ENCODE measurements at places on chromosomes 3 and 15.

DNA sequence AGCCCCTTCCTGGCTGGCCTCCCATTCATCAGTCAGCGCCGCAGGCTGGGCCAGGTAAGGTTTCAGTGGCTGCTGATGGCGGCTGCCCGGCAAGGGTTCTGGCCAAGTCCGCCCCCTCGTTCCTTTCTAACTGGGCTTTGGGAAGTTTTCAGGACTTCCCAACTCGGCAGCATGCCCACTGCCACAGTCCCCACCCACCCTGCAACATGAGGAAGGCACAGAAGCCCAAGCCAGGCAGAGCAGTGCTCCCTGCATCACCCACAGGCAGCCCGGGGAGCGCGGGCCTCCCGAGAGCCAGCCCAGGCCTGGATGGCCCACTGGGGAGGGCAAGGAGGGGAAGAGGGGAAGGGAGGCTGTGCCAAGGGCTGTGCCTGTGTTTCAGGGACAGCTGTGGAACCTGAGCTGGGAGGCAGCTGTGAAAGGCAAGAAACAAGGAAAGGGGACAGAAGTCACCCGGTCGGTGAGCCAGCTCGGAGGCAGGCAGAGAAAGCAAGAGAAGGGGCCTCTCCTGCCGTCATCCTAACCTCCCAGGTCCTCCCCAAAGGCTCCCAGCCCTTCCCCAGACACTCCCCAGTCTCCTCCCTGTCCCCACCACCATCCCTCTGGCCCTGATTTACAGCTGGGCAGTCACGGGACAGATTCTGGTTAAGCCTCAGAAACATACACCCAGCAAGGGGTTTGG lies 73.9 kb downstream of the CPN2 start:
- peak; percentile 83 for DNase-seq

GRCh38 chr15:75195766-75196241 lies 5.9 kb upstream of the C15orf39 start:
- no peak for DNase-seq

- DNase-seq = no peak
These were observed 355.0 kb upstream of the ROBO2 start for GRCh38 chr3:76684946-76685345.

- no peak for DNase-seq
These were observed 27.0 kb downstream of the ALDH1A2 start for GRCh38 chr15:58038426-58039078.

DNA sequence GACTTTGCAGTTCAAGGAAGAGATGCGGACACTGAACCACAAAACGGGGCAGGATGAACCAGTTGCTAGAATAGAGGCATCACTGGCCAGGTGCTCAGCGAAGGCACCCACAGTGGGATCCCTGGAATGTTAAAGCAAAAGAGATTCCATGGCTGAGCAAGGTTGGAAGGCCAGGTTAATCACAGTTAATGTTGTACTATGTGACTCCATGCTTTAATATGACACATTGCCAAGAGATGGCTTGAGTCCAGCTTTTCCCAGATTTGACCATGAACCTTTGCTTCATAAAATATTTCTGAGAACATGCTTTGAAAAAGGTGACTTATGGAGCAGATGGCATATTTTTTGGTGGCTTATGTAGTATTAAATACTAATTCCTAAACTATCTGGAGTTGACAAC lies 76.2 kb upstream of the CMTM7 start:
- no peak for DNase-seq

DNA sequence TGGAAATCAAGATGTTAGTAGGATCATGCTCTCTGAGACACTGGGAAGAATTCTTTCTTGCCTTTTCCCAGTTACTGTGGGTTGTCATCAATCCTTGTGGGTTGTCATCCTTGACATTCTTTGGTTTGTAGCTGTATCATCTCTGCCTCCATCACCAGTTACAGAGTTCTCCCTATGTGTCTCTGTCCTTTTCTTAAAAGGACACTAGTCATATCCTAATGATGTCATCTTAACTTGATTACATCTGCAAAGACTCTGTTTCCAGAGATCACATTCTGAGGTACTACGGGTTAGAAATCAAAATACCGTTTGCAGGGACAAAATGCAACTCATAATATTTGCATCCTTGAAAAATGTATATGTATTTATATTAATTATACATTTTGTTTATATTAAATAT lies 500.4 kb downstream of the ZBBX start:
- DNase-seq = no peak

DNA sequence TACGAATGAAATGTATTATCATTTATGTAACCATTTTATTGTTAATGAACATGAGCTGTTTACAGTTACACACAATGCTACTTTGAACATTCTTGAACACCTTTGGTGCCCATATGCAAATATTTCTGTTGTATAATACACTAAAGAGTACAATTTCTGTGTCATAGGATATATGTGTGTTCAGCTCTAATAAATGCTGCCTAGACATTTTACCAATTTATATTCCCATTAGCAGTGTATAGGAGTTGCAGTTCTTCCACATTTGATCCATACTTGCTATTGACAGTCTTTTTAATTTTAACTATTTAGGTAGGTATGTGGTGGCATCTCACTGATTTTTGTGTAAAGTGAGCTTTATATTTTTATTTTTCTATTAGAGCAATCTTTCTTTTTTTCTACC lies 331.8 kb downstream of the ZIC1 start:
- DNase-seq = no peak

GRCh38 chr3:116812949-116813348 lies 103.4 kb downstream of the TUSC7 start:
- no peak for DNase-seq

DNA sequence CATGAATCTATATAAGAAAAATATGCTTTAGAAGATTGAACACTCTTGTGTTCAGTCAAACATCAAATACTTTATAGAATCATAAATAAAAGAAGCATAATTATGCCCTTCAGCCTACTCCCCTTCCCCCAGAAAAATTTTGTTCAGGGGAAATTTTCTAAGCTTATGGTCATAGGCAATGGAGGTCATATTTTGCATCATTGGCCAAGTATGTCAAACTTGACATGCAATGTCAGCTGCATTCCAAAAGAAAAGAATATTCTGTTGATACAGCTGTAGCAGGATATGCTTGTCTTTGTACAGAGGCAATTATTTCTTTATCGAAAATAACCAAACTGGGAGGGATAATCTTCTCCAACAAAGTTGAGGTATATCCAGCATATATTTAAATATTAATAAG lies 328.2 kb downstream of the ZIC1 start:
- DNase-seq = no peak

GRCh38 chr15:93152951-93153350 lies 63.9 kb upstream of the RGMA start:
- DNase-seq = peak; percentile 81

DNA sequence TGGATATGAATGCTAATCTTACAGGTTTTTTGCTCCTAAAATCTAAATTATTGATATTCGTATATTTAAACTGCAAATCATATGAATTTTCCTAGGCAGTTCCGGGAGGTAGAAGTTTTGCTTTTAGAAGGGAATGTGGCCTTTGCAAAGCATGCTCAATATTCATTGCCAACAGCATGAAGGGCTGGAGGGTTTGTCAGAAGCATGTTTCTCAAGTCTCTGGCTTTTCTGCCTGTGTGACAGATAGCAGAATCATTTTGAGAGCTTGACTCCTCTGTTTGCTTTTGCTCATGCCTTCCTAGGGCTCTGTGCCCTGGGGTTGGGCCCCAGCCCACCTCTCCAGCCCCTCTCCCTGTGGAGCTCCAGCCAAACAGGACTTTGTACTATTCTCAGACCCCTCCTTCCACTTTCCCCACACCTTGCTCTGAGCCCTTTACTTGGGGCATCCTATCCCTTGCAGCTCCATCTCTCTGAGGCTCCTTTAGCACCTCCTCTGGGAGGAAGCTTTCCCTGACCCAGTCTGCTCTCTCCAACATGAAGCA lies 91.3 kb downstream of the ARNT2 start:
- no peak for DNase-seq

DNA sequence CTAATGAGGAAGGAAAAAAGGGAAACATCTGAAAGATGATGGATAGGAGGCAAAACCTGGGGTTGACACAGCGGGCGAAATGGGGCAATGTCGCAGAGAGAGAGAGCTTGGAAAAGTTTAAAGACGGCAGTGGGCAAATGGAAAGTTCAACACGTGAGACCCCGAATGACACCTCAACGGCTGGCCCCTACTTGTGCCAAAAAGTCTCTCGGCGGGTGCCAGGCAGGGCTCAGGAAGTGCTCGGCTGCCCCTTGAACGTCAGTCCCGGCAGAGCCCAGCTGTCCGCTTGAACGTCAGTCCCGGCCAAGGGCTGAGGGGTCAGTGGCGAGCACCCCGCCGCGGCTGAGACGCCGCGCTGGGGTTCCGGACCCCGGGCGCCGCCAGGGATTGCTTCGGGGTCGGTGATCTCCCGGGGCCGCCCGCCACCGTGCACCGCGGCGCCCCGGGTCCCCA lies 658 bp downstream of the EOGT start:
- peak; percentile 21 for DNase-seq

- DNase-seq = no peak
These were observed 143.1 kb downstream of the WDR76 start for GRCh38 chr15:43969802-43970375.

Measured in posterior cingulate gyrus (tissue), 11 donors.